Activated CD4-positive, CD25-positive, alpha-beta regulatory T cell treated with anti-CD3 and anti-CD28 coated beads, Interleukin-2, amount 50 U/mL, for 72 hours (primary cell): ENCODE measurements at places on chromosomes 1 and 21.

DNA sequence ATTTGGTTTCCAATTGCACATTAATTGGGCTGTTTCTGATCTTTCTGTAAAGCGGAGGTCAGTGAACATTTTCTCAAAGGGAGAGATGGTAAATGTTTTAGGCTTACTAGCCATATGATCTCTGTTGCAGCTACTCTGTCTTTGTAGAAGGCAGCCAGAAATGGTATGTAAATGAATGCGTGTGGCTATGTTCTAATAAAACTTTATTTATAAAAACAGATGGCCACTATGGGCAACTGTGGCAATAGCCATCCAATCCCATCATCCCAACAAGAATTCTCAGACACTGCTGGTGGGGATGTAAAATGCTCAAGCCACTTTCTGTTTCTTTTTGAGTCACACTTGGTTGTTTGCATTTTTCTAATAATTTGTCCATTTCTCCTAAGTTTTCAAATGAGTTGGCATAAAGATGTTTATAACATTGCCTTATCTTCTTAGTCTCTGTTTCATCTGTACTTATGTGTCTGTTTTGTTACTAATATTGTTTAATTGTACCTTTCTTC, 448.8 kb upstream of the VAMP3 start:
- DNase-seq, result no peak

DNA sequence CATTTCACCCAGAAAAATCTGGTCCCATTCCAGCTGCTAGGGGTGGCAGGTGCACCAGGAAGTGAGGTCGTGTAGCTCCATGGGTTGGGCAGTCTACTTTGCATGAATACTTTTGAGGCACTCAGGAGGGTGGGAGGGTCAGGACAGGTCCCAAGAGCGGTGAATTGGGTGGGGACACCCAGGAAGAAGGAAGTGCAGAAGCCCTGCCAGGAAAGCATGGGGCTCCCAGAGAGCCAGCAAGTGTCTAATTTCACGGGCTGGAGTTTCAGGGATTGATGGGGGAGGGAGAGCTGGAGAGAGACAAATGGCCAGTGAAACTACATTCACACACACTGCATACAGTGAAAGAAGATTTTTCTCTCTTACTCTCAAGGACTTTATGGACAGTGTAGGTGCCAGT, 137.8 kb downstream of the GALNT2 start:
- no peak for DNase-seq

- DNase-seq, result no peak
Measured at GRCh38 chr1:172339842-172340241, 80.6 kb upstream of the C1orf105 start.

DNA sequence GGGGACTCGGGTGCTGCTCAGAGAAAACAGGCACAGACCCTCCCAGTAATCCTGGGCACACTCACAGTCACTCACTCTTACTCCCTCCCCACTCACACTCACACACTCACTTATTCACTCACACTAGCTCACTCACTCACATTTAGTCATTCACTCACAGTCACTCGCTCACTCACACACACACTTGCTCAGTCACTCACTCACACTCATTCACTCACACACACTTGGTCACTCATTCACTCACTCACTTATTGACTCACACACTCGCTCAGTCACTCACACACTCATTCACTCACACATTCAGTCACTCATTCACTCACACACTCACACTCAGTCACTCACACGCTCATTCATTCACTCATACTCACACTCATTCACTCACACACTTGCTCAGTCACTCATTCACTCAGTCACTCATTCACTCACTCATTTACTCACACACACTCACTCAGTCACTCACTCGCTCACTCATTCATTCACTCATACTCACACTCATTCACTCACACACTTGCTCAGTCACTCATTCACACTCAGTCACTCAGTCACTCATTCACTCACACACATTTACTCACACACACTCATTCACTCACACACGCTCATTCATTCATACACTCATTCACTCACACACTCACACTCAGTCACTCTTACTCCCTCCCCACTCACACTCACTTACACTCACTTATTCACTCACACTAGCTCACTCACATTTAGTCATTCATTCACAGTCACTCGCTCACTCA, 164.2 kb upstream of the C1orf174 start:
- DNase-seq, result no peak

GRCh38 chr1:89546082-89546889, 21.7 kb downstream of the LRRC8B start:
- DNase-seq, result no peak

GRCh38 chr1:226661271-226661670, 77.8 kb downstream of the ITPKB start:
- no peak for DNase-seq

DNA sequence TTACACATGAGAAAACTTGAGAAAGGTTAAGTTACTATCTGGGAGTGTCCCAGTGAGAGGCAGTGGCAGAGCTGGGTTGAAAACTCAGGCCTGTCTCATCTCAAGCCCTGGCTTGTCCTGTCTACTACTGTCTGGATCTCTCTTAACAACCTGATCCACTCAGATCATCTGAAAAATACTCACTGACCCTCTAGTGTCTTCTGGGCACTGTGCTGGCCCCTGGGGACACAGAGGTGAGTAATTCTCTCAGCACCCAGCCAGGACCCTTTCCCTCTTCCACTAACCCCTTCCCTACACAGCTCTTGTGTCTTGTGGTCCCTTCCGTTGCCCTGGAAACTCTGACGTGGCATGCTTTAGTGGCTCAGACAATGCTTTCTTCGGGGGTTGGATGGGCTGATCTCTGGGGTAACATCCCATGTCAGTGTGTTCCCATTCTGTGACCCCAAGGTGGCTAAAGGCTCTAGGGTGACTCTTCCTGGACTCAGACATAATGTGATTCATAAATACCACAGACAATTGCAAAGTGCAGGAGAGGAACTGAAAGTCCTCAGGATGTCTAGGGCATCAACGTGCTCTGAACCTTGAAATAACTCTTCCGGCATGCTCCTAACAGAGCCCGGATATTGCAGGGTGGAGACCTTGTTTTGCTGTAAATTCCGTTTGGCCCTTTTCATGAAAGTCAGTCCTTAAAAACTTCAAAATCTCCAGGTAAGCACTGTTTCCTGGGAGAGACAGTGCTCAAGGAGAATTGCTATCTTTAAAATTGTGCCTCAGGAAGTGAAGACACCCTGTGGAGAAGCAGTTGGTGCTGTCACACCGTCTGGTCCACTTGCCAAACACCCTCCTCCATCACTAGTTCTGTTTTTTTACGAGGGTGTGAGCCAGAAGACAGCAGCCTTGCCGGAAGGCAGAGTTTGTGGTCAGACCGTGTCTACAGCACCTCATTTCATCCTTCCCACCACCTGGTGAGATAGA, 4.0 kb downstream of the SHISAL2A start:
- peak; percentile 54 for DNase-seq

DNA sequence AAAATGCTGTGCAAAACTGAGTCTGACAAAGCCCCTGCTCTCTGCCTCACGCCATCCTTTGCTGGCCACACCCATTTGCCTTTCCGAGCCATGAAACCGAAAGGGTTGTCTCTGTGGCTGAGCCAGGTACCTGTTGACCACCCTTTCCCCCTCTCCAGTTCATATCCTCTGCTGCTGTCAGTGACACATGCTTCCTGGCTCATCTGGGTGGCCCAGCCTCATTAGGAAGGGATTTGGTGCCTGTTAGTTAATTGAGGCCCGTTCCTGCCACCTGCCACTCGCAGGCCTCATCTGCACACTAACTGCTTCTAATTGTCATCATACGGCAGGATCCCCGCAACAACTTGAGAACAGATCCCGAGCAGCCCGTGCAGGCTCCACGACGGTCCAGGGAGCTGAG, 79.2 kb downstream of the OLIG1 start:
- no peak for DNase-seq

- DNase-seq, result no peak
Measured at GRCh38 chr1:78091215-78091813, 45.5 kb downstream of the GIPC2 start.

DNA sequence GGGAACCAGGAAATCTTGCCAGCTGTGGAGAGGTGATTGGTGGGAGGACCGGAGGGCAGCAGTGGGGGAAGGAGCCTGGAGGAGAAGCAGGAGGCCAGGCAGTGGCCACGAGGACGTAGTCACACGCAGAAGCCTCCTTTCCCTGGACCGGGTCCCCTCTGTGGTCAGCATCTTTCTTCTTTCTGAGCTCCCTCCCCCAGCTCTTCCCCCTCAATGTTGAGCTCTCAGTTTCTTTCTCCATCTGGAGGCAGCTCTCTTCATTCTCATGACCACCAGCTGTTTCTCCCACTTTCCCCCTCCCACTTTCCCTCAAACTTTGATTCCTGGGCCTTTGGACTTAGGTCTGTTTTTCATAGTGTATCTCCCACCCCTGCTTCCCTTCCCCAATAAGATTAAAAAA, 18.3 kb downstream of the KIRREL1 start:
- no peak for DNase-seq

DNA sequence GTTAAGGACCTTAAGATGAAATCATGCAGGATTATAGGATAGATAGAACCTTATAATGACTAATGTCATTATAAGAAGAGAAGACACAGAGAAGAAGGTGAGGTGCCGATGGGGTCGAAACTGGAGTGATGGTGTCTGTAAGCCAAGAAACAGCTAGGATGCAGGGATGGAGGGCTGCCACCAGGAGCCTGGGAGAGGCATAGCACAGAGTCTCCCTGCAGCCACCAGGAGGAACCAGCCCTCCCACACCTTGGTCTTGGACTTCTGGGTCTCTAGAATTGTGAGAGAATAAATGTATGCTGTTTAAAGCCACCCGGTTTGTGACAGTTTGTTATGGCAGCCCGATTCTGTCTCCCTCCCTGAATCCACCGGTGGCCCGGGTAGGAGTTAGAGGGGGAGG, 337.2 kb upstream of the AJAP1 start:
- no peak for DNase-seq

DNA sequence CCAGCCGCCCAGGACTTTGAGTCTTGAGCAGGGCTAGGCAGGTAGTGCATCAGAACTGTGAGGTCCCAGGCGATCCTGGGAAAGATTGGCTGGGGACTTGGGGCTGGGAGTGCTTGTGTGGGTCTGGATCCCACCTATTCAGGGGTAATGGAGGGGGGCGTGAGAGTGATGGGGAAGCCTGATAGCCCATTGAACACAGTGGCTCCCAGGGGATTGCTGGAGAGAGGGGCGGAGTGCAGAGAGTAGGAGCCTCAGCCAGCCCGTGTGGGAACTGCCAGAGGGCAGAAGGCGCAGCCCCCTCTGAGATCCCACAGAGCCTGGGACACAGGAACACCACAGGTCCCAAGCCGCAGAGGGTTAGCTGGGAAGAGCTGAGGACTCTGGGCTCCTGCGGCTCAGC, 19.3 kb upstream of the PDZK1IP1 start:
- no peak for DNase-seq

GRCh38 chr1:201877877-201878401, 10.8 kb upstream of the SHISA4 start:
- no peak for DNase-seq

DNA sequence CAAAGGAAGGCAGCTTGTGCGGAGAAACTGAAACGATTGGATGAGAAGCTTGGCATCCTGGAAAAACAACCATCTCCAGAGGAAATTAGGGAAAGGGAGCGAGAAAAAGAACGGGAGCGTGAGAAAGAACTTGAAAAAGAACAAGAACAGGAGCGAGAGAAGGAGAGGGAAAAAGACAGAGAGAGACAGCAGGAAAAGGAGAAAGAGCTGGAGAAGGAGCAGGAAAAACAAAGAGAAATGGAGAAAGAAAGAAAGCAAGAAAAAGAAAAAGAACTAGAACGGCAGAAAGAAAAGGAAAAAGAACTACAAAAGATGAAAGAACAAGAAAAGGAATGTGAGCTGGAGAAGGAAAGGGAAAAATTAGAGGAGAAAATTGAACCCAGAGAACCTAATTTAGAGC, 47.2 kb downstream of the PRRC2C start:
- DNase-seq, result no peak

DNA sequence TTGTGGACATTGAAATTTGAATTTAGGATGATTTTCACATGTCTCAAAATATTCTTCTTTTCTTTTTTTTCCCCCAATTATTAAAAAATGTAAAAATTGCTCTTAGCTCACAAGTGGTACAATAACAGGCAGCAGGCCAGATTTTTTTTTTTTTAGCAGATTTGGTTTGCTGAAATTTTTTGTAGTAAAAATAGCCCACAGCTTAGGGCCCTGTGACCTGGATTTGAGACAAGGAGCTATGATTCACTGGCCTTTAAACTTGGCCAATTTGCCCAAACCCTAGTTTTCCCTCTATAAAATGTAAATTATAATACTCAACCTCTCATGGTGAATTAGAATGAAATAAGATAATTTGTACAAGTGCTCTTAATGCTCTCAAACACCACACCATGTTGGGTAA, 253.8 kb downstream of the DYRK1A start:
- no peak for DNase-seq

DNA sequence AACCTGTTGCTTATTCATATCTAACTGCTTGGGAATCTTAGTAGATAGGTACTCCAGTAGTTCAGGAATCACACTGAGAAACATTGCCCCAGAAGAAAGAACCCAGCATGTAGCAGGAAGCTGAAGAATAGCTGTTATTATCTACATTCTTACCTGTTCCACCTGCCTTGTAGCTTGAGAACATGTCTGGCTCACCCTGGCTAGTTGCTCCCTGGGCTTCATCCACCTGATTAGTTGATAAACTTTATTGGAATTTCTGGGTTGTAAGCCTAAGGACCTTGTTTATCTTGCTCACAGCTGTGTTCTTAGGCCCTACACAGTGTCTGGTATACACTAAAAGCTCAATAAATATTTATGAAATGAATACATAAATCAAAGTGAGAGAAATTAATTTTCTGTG, 106.3 kb upstream of the DMRTA2 start:
- DNase-seq, result no peak

DNA sequence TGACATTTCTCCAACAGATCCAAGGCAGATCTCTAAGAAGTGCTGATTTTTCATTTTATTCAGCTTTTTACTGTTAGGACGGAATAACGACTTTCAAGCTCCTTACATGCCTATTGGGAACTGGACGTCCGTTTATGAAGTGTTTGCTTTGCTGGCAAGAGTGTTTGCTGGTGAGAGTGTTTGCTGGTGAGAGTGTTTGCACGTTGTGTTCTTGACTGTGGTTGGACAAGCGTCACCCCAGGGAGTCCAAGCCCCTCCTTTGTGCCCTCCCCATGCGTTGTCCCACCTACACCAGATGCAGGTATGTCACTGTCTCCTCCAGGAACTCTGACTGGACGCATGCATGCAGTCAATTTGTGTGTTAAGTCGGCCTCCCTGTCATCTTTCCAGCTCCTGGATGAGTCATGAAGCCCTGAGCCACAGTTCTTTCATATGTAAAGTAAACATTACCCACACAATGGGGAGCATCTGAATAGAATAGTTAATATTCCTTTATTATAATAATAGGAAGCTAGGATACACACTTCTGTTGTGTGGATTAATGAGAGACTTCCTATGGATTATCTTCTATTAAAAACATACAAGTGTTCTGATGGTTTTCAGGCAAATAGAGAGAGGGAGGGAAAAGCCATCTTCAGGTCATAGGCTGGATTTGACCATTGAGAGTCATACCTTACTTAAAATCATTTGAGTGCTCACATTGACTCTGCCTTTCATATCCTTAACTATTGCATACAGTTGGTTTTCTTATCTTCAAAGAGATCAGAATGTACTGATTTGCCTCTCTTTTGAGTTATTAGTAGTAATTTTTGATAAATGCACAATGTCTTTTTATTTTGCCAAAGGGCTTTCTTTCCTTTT, 119.2 kb downstream of the GALNT2 start:
- DNase-seq, result no peak
